ENCODE measurements at places on chromosomes 1 and 21.

- DNase-seq: no peak
Observed at GRCh38 chr21:43277481-43278351, 108.9 kb downstream of the CRYAA start.

- no peak for DNase-seq
Observed at GRCh38 chr1:112692681-112693080, 14.2 kb downstream of the RHOC start.

DNA sequence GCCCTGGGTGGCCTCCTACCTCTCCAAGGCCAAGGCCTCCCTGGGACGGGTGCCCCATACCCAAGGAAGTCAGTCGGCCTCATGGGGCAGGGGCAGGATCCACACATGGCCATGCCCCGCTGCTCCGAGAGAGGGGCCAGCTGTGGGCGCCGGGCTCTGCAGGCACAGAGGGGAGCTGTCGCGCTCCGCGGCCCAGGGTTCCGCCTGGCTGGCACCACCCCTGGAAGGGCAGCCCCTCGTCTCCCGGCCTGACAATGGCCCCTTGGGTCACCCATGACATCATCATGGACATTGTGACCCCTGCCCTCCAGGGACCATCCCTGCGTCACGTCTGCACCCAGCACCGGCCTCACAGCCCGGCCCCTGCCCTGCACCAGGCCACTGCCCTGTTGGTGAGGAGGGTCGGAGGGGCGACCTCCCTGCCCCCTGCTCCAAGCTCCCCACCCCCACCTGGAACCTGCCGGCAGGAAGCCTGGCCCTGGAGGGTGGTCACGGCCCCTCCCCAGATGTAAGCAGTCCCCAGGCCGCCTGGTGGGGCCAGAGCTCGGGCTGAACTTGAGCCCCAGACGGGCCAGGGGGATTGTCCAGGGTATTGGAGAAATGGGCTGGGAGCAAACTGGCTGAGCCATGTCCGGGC, 5.8 kb downstream of the TTLL10 start:
- DNase-seq: no peak

GRCh38 chr1:50352428-50352827, 70.8 kb downstream of the DMRTA2 start:
- no peak for DNase-seq

DNA sequence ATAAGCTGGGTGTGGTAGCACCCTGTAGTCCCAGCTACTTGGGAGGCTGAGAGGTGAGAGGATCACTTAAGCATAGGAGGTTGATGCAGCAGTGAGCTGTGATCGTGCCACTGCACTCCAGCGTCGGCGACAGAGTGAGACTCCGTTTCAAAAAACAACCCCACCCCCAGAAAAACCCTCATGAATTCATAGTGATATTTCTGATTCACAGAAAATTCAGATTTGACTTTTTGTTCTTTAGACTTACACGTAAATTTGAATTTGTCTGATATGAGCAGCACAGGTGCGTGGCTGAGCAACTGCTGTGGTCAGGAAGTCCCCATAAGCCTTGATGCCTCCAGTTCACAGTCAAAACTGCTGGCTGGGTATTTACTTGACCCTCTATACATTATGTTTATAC, 10.0 kb upstream of the MORC3 start:
- DNase-seq: no peak

- no peak for DNase-seq
Observed at GRCh38 chr1:56095696-56096665, 483.4 kb downstream of the PLPP3 start.
